ENCODE measurements at places on chromosomes 5 and 9. TPM values are rescaled to one million over a fixed set of nuclear protein-coding genes. Genes with fewer than 3 reads are reported as not detected.

Gene EDIL3
- total RNA-seq = 3.4 TPM

Gene MYOT
- 0.43 TPM for total RNA-seq

Gene PSMB7
- 156 TPM for total RNA-seq

Gene LRSAM1
- total RNA-seq = 20.5 TPM

Gene IL9
- total RNA-seq = not detected

Gene DMRT2
- 4.6 TPM for total RNA-seq

Gene GPR150
- total RNA-seq = 0.87 TPM

Gene CENPH
- total RNA-seq = 38.0 TPM

Gene ST8SIA4
- 0.93 TPM for total RNA-seq

Gene FOXD4L5
- total RNA-seq = 0.25 TPM

Gene C9
- 0.74 TPM for total RNA-seq

Gene TAL2
- not detected for total RNA-seq

Gene PAPPA
- 1.9 TPM for total RNA-seq

Gene TGFBR1
- 28.7 TPM for total RNA-seq

Gene SH3RF2
- 127 TPM for total RNA-seq
